ENCODE measurements at places on chromosomes 5 and 9.

DNA sequence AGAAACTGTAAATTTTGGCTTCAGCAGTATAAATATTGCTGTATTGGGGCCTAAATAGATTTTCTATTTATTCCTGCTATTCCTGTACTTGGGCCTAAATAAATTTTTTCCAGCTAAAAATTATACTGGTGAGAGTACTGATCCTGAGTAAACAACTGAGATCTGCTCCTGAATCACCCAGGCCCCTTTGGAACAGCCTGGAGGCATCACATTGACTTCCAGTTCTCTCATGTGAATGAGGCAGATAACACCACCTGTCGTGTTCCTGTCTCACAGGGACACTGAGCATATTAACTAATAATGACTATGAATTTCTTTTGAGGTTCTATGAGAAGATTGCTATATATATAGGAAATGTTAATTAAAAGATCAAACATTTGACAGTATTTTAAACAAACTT is 119.5 kb upstream of the PLCXD3 start:
- DNase-seq, result peak; percentile 14

- no peak for DNase-seq
Observed at GRCh38 chr5:171797543-171797942, 11.9 kb downstream of the SMIM23 start.

DNA sequence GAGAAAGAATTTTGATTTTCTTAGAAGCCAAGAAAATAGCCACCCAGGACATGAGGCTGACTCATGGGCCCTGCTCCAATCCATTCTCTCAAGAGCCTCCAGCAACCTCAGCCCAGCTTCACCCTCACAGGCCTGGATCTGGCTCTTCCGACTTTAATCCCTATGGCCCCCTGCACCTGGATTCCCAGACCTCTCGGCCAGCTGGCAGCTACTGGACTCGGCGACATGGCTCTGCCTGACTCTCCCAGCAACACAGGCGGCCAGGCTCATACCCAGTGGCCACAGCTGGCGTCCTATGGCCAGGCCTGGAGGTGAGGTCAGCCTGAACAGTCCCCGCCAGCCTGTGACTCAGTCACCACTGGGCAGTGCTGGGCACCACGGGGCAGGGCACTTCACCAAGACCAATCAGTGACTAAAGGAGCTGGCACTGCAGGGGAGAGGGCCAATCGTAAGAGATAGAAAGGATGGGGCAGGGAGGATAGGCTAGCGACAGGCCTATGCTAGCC is 6.2 kb upstream of the PDLIM4 start:
- DNase-seq, result no peak

GRCh38 chr5:132013711-132014110 is 2.3 kb upstream of the ACSL6 start:
- DNase-seq, result no peak

- DNase-seq, result no peak
Observed at GRCh38 chr9:28925157-28925556, 1351.9 kb upstream of the C9orf72 start.

DNA sequence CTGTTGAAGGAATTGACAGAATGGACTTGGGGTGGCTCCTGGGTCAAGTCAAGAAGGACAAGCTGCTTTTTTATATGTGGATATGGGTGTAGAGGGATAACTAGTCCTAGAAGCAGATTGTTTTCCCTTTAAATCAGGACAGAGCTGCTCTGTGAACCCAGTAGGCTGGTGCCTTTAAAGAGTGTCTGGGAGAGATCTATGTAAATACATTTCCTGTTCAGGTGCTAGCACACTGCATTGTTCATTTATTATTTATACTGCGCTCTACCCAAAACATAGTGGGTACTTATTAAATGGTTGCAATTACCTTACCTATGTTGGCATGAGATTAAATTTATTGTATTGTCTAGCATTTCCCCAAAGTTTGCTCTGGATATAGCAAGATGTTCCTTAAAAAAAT is 86.6 kb upstream of the EQTN start:
- DNase-seq, result peak; percentile 6

GRCh38 chr5:168480601-168481000 is 5.7 kb upstream of the RARS1 start:
- DNase-seq, result no peak

- peak; percentile 31 for DNase-seq
Observed at GRCh38 chr5:179269781-179270543, 75.3 kb downstream of the ADAMTS2 start.

GRCh38 chr5:27124590-27124989 is 86.2 kb upstream of the CDH9 start:
- DNase-seq, result no peak

DNA sequence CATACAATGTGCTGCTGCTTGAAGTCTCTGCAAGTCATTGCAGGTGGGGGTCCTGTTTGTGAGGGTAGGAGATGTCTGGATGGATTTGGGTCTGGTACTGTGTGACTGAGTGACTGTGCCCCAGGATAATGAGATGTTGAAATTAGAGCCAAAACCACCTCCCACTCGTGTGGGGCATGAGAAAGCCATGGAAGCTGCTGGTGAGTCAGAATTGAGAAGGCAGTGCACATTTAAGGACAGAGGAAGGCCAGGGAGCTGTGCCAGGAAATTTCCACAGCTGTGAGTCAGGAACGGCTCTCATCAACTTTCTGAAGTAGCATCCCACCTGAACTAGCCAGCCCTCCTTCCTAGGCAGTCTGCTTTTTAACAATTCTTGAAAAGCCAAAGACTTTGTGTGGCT is 229.8 kb downstream of the DRD1 start:
- DNase-seq, result no peak

GRCh38 chr9:113644321-113644720 is 180.8 kb downstream of the RGS3 start:
- no peak for DNase-seq

DNA sequence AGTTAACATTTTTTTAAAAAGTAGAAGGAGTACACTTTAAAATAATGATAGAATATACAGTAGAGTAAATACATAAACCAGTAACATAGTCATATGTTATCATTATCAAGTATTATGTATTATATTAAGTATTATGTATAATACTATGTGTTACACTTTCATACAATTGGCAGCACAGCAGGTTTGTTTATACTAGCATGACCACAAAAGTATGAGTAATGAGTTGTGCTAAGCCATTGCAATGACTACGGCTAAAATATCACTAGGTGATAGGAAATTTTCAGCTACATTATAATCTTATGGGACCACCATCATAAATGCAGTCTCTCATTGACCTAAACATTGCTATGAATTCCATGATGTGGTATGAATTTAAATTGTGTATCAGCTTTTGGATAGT is 506.0 kb downstream of the HTR1A start:
- DNase-seq, result no peak

- DNase-seq, result peak; percentile 96
Observed at GRCh38 chr5:147483961-147484707, 25.7 kb downstream of the DPYSL3 start.

DNA sequence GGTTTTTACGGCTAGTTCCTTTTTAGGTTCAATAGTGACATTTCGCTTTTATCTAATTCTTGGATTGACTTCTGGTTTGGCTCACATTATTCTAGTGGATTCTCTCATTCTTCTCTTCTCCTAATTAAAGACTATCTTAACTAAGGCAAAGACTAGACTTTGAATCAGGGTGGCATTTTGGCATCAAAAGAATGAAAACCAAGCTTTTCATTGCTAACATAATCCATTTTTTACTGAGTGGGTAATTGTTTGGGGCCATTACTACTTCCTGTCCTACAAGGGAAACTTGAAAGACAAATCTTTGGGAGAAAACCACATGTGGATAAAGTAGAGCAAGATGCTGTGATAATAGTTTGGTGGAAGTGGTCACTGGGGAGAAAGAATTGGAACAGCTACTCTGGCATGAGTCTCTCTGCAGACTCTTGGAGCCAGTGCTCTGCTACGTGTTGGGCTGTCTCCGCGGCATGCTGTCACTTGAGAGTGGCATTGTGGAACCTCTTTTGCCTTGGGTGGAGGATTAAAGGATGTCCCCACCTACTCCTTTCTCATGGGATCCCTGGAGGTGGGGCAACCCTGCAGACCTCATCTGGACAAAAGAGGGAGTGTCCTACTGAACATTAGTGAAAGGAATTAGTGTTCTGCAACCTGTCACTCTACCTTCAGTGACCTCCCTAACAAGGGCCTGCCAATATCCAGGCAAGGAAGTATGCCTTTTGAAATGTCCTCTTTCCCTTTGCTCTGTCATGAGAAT is 280.4 kb downstream of the PSAT1 start:
- no peak for DNase-seq

GRCh38 chr9:2722715-2723114 is 5.4 kb downstream of the KCNV2 start:
- peak; percentile 2 for DNase-seq

- DNase-seq, result peak; percentile 78
Observed at GRCh38 chr5:139711067-139711905, 63.1 kb downstream of the CXXC5 start.

- no peak for DNase-seq
Observed at GRCh38 chr9:108039493-108039892, 549.9 kb upstream of the KLF4 start.

- no peak for DNase-seq
Observed at GRCh38 chr5:6758236-6758635, 45.0 kb downstream of the TENT4A start.

DNA sequence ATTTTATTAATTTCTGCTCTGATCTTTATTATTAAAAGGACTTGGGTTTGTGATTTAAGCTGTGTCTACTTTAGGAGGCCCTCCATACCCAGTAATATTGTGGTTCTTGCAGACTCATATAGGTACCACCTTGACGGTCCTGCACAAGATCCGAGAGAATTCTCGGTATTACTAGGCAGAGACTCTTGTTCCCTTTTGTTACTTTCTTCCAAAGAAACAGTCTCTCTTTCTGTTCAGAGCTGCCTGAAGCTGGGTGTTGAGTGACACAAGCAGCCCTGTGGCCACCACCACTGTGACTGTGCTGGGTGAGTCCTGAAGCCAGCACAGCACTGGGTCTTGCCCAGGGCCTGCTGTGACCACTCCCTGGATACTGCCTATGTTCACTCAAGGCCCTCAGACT is 666.6 kb downstream of the SEMA5A start:
- DNase-seq, result no peak

DNA sequence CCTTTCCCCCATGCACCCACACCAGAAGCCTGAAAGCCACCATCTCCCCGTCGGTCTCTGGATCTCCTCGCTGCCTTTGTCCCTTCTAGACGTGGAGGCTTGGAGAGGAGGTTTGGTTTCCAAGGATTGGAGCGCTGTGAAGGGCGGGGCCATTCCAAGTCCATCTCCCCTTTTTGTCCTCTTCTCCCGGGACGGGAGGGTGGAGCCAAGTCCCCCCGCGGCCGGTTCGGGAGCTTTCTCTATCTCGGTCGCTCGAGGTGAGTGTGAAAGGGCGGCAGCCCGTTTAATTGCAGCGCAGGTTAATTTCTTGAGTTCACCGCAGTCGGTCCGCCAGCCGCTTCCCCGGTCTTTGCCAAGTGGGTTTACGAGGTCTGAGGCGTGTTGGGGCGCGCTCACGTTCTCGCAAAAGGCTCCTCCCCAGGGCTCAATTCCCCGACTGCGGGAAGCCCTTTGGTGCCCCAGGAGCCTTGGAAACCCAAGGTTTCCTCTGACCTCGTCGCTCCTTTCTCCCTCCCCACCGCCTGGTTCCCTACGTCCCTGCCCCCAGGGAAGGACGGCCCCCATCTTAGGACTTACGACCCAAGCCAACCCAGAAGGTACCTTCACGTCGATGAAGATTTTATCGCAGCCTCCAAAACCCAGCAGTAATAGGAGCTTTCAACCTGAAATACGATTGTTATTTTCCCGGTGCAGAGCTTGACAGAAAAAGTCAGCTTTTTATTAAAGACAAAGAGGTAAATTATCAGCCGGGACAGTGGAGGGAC is 2.8 kb upstream of the ZNF462 start:
- peak; percentile 59 for DNase-seq

DNA sequence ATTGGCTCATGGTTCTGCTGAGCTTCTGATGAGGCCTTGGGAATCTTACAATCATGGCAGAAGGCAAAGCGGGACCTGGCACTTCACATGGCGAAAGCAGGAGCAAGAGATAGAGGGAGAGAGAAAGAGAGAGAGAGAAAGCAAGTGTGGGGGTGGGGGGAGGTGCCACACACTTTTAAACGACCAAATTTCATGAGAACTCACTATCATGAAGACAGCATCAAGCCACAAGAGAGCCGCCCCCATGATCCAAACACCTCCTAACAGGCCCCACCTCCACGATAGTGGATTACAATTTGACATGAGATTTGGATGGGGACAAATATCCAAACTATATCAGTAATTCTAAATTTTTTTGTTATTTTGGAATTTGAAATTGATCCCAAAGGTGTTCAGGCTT is 553.9 kb downstream of the PRR16 start:
- no peak for DNase-seq

- no peak for DNase-seq
Observed at GRCh38 chr5:28954074-28954473, 1915.7 kb upstream of the CDH9 start.

- no peak for DNase-seq
Observed at GRCh38 chr9:89386797-89387196, 68.5 kb downstream of the SECISBP2 start.

DNA sequence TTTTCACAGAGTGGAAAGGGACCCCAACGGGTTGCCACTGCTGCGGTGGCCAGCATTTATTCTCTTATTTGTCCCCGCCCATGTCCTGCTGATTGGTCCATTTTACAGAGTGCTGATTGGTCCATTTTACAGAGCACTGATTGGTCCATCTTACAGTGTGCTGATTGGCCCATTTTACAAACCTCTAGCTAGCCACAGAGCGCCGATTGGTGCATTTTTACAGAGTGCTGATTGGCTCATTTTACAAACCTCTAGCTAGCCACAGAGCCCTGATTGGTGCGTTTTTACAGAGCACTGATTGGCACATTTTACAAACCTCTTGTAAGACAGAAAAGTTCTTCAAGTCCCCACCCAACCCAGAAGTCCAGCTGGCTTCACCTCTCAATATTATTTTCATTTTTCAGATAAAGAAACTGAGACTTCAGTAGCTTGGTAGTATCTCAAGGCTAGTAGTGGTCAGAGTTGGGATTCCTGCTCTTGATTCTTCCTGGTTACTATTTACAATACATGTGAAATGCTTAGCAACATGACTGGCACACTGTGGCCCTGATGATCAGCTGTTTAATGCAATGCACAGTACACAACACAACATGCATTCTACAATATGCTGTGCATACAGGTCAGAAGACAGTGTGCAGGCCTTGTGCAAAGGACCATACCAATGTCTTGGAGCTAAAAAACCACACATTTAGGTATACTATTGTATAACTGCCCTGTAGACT is 63.6 kb upstream of the BOD1 start:
- DNase-seq, result no peak

GRCh38 chr9:116141864-116142561 is 11.6 kb upstream of the PAPPA start:
- DNase-seq, result no peak

DNA sequence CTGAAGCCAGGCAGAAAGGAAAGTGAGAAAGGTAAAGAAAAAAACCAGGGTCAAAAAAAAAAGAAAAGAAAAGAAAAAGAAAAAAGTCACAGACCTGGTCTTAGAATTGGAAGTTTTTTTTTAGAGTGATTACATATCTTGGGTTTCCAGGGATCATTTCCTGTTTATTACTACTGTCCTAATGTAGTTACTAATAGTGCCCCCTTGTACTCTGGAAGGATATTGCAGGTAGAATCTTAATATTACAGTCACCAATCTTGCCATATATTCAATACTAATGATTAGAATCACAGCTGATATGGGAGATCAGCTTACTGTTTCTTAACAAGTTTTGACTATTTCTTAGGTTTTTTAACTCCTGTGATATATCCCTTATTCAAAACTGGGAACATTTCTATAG is 543.2 kb upstream of the CDH6 start:
- no peak for DNase-seq

GRCh38 chr9:119986713-119987112 is 593.3 kb downstream of the CDK5RAP2 start:
- no peak for DNase-seq

GRCh38 chr5:110900829-110901228 is 162.0 kb downstream of the SLC25A46 start:
- DNase-seq, result no peak

- no peak for DNase-seq
Observed at GRCh38 chr9:21967702-21968101, 26.5 kb downstream of the CDKN2A start.

Data from NCI-H1417 (cell line).